ENCODE measurements at places on chromosomes 12 and 14.

GRCh38 chr12:106648736-106649135 lies 65.9 kb downstream of the RFX4 start:
- DNase-seq, result no peak

DNA sequence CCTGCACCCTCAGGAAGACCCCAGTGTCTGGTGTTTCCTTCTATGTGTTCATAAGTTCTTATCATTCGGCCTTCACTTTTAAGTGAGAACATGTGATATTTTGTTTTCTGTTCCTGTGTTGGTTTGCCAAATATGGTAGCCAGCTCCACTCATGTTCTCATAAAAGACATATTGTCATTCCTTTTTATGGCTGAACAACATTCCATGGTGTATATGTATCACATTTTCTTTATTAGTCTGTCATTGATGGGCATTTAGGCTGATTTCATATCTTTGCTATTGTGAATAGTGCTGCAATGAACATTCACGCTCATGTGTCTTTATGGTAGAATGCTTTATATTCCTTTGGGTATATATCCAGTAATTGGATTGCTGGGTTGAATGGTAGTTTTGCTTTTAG lies 645.1 kb downstream of the SLC16A7 start:
- DNase-seq, result no peak

DNA sequence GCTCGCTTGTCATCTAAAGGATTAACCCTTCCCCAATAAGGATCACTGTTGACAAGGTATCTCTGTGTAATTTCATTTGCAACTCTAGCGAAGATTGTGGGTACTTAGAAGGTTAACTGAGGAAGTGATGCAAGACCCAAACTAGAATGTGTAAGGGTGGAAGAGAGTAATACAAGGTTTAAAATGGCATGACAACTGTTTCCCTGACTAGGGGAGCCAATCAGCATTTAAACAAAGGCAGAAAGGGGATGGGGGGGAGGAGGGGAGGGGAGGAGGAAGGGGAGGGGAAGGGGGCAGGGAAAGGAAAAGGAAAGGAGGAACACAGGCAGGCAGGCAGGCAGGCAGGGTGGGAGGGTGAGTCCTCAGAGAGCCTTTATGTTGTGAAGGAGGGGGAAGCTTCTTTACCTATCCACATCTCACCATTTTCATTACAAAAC lies 31.1 kb downstream of the NRDE2 start:
- peak; percentile 35 for DNase-seq

- no peak for DNase-seq
Observed at GRCh38 chr12:23008623-23009022, 383.7 kb downstream of the ETNK1 start.

DNA sequence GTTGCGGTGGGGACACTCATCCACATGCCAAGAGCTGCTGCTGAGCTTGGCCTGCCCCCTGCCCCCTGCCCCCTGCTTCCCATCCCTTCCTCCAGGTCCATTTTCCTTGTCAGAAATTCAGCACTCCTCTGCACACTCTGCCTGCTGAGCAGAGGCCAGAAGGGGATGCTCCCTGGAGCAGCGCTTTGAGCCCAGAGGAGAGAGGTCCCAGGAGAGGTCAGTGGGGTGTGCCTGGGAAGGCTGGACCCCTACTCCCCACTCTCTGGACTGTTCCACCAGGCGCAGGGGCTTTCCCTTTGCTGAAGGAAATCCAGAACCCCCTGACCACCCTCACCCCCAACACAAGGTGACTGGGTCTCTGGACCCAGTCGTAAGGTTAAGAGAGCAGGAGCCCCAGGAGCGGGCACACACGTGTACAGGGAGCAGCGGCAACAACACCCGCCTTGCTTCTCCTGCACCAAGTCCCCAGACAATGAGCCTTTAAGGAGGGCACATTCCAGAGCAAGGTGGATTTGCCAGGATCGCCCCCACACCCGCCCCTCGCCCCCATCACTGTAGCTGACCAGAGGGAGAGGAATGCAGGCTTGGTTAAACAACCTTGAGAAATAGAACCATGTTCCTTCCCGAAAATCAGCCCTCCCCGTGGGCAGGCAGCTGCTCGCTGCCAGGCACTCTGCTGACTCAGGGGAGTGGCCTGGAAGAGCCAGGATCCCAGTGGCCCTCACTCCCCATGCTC lies 30.7 kb downstream of the ISCA2 start:
- no peak for DNase-seq

GRCh38 chr14:95649230-95649629 lies 37.0 kb upstream of the TCL1B start:
- no peak for DNase-seq

DNA sequence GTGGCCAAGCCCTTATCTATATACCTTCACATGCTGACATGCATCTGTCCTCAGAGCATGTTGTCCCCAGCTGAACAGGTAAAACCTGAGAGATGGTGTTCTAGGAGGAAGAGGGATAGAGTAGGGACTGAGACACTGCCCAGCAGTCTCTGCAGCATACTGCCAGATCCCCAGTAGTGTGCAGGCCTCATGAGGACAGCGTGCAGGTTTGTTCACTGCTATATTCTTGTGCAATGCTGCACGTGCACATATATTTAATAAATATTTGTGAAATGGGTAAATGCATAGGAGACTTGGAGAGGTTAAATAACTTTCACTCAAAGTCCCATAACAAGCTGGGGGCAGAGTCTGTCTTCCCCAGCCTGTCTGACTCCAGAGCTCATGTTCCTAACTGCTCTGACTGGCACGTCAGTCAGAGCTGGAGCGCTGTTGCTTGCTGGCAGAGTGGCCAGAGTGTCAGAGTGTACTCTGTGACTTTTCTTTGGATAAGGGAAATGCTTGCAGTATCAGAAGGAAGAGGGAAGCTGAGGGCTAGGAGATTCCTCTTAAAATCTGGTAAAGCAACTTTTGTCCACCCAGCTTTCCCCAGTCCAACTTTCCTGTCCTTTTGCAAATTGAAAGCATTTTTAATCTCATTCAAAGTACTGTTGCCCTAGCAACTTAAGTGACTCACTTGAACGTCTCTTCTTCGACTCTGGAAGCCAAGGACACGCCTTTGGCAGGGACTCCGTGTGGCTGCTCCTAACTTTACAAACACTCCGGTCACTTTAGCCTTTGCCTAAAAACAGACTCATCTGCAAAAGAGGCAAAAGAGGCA lies 14.9 kb upstream of the POLR3B start:
- no peak for DNase-seq

DNA sequence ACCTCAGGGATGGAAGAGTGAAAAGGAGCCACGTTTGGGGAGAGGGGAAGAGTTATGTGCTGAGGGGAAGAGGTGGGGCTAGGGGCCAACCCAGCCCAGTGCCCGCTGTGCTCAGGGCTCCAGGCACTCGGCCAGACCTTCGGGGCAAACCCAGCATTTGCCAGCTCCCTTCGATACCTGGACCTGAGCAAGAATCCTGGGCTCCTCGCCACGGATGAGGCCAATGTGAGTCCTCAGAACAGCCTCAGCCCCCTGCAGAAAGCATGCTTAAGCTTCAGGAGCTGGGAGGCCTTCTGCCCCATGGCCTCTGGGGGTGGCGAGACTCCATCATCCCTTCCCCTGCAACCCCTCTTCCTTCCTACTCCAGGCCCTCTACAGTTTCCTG lies 5.0 kb downstream of the CARMIL3 start:
- no peak for DNase-seq

DNA sequence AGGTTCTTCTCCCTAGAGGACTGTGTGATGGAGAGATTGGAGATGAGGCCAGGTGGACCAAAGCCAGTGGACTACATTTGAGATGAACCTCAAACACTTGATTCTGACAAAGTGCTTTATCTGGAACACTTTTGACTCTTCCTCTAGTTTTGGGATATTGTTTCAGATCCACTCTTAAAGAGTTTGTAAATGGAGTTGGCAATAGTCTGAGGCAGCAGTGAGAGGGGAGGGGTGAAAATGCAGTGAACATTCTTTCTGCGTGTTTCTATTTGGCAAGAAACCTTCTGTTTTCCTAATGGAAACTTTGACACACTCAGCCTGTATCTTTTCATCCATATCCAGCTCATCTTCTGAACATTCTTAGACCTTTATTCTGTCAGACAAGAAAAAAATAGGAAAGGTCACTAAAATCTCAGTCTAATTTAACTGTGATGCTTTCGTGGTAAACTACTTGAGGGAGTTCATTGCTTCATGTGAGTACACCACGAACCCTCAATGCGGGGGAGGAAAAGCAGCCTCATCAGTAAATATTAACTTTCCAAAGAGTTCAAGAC lies 57.4 kb upstream of the KCNJ8 start:
- DNase-seq, result no peak

DNA sequence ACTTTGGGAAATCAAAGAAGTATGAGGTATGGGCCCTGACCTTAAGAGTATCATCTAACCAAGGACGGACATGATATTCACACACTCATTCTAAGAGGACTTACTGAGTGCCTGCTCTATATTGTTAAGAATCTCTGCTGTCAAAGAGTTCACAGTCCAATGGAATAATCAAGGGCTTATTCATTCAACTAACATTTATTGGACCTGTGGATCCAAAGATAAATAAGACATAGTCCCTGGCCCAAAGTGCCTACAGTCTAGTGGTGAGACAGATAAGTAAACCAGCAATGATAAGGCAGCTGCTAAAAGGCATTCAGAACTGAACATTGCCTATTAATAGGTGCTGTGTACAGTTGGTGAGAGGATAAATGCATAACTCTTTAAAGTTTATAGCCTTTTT lies 11.0 kb downstream of the WDR20 start:
- no peak for DNase-seq

DNA sequence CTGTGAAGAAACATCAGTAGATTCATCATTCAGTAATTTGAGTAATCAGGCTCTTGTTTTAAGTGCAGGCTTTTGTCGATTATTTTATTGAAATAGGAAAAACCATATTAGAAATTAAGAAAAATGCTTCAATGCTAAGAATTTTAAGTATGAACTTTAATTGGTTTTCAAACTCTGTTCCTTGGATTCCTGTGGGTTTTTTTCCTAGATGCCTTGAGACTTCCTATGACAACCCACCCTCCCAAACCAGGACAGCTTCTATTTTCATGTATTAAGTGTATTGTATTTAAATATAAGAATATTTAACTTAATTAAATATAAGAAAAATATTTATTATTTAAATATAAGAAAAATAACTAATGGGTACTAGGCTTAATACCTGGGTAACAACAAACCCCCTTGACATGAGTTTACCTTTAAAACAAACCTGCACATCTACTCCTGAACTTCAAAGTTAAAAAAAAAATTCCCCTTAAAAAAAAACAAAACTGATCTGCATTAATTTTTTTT lies 3.0 kb downstream of the ARHGAP5 start:
- DNase-seq, result no peak

- DNase-seq, result no peak
Observed at GRCh38 chr12:69509308-69509736, 39.1 kb downstream of the FRS2 start.

DNA sequence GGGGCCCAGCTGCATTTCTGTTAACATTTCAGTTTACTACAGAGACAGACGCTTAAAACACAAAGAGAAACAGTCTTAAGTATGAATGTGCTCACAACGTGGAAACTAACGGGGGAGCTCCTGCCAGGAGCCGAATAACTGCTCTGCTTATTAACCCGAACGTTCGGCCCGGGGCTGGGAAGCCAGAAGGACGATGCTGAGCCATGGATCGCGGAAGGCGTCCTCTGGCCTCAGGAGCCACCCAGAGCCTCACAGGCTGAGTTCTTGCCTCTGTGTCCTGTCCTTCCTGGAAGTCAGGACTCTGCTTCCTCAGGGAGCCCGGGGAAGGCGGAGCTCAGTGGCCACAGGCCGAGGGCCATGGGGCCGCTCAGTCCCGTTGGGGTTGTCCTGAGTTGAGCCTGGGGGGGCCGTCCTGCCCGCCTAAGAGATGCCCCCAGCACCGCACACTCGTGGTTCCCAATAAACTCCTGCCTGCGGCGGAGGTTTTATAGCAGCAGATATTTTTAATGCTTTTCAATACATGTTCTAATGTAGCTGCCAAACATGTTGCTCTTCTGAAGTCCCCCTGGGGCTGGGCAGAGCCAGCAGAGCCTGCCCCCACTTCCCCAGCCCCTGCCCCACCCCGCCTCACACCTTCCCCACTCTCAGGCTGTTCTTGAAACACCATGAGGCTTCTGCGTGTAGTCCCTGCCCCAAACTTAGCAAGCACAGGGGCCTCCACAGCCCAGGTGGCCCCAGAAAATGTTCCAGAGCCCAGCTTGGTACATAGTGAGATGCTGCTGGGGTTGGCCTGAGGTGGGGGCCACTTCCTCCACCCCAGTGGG lies 3.4 kb upstream of the TEX22 start:
- DNase-seq, result no peak

- peak; percentile 79 for DNase-seq
Observed at GRCh38 chr12:94174576-94174975, 26.2 kb downstream of the PLXNC1 start.

GRCh38 chr14:103514596-103515421 lies 7.8 kb downstream of the CKB start:
- no peak for DNase-seq

GRCh38 chr12:7012024-7012607 lies 6.2 kb downstream of the LPCAT3 start:
- DNase-seq, result no peak

- peak; percentile 31 for DNase-seq
Observed at GRCh38 chr12:52195065-52195730, 3.4 kb upstream of the KRT80 start.

DNA sequence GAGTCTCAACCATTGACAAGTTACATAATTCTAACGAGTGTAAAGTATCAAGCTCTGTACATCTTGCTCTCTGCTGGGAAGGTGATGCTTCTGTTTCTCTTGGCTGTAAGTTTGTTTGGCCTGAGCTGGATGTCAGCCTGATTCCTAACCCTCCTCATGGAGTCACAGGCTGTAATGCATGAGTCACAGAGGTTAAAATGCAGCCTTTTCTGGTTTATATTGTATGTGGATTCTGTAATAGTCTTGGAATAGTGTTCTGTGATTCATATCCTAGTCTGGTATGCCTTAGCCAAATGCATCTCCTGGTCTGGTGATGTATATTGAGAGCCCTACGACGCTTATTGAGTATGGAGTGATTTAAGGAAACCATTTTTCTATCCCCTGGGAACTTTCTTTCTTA lies 104.5 kb upstream of the FRMD6 start:
- no peak for DNase-seq

GRCh38 chr12:93366422-93366821 lies 11.3 kb upstream of the NUDT4 start:
- DNase-seq, result no peak

- peak; percentile 57 for DNase-seq
Observed at GRCh38 chr14:93906341-93907329, 20.5 kb upstream of the FAM181A start.

- DNase-seq, result no peak
Observed at GRCh38 chr14:68788275-68788995, 4.4 kb downstream of the ZFP36L1 start.

DNA sequence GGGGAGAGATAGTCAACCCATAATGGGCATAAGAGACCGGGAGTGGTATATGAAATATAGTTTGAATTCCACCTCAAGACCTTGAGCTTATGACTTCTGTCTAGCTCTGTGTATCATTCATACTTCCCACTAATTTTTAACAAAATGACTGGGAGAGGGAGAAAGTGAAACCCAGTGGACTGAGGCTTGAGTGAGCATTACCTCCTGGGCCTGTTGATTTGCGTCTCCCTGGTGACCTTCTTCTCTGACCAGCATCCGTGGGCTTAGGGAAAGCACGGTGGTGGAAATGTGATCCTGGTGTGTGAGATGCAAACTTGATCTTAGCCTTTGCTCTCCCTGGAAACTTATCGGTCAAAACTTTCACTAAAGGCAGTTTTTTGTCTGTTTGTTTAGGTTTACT lies 207.9 kb upstream of the BCL2L14 start:
- DNase-seq, result peak; percentile 92

- DNase-seq, result no peak
Observed at GRCh38 chr12:93103154-93103553, 174.1 kb upstream of the EEA1 start.

- no peak for DNase-seq
Observed at GRCh38 chr14:50795909-50796308, 35.1 kb downstream of the NIN start.

- no peak for DNase-seq
Observed at GRCh38 chr12:18192119-18192518, 69.2 kb upstream of the PIK3C2G start.
